Vein endothelial cell (primary cell): ENCODE measurements at places on chromosomes 13 and 19. TPM values are rescaled to one million over a fixed set of nuclear protein-coding genes. Genes with fewer than 3 reads are reported as not detected.

CLEC17A gene
- total RNA-seq, result not detected in 2 replicates

IL4I1 gene
- total RNA-seq, result 2.6 and 6.2 TPM in 2 replicates

TMC4 gene
- not detected in 2 replicates for total RNA-seq

FFAR3 gene
- total RNA-seq, result not detected in 2 replicates

CARM1 gene
- total RNA-seq, result 52.2 and 57.8 TPM in 2 replicates

ANGPTL8 gene
- not detected in 2 replicates for total RNA-seq

UGGT2 gene
- 35.9 and 37.6 TPM in 2 replicates for total RNA-seq

KLHL1 gene
- total RNA-seq, result not detected in 2 replicates

TOMM40 gene
- 88.1 and 88.8 TPM in 2 replicates for total RNA-seq

IGFL4 gene
- not detected in 2 replicates for total RNA-seq

ZNF573 gene
- 4.9 and 6.3 TPM in 2 replicates for total RNA-seq

CGB2 gene
- total RNA-seq, result not detected in 2 replicates

CDC42EP5 gene
- 69.1 and 109 TPM in 2 replicates for total RNA-seq

MAP3K10 gene
- total RNA-seq, result 8.5 and 8.7 TPM in 2 replicates

CLPTM1 gene
- 51.3 and 58.8 TPM in 2 replicates for total RNA-seq
